H9 (cell line): ENCODE measurements at places on chromosomes 6 and 20. TPM values are rescaled to one million over a fixed set of nuclear protein-coding genes. Genes with fewer than 3 reads are reported as not detected.

The AKAP12 gene
- total RNA-seq, result 48.5 and 52.3 TPM in 2 replicates

DNA sequence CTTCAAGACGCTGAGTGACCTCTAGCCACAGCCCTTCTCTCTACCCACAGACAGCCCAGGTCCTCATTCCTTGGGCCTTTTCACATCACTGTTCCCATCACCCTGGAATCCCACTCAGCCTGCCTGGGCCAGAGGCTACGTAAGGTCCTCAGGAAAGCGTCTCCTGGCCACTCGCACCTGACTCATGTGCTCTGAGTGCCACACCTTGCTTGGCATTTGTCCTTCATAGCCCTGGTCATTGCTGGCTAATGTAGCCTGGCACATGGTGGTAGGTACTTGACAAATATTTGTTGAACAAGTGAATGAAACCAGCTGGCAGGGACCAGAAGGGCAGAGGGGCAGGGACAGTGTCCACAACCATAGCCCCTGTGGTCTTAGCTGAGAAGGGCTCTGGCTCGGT, 50.6 kb upstream of the FANCE start:
- H3K4me3 ChIP-seq, result no peak overlapping the region
- DNase-seq, result no peak
- peaks cover 5% of the 10 kb centered on the region; the same call in 1 of the 2 replicates for H3K36me3 ChIP-seq
- peaks cover 11% of the 10 kb centered on the region for H3K4me1 ChIP-seq

The GPSM3 gene
- total RNA-seq, result 11.8 and 12.0 TPM in 2 replicates

DNA sequence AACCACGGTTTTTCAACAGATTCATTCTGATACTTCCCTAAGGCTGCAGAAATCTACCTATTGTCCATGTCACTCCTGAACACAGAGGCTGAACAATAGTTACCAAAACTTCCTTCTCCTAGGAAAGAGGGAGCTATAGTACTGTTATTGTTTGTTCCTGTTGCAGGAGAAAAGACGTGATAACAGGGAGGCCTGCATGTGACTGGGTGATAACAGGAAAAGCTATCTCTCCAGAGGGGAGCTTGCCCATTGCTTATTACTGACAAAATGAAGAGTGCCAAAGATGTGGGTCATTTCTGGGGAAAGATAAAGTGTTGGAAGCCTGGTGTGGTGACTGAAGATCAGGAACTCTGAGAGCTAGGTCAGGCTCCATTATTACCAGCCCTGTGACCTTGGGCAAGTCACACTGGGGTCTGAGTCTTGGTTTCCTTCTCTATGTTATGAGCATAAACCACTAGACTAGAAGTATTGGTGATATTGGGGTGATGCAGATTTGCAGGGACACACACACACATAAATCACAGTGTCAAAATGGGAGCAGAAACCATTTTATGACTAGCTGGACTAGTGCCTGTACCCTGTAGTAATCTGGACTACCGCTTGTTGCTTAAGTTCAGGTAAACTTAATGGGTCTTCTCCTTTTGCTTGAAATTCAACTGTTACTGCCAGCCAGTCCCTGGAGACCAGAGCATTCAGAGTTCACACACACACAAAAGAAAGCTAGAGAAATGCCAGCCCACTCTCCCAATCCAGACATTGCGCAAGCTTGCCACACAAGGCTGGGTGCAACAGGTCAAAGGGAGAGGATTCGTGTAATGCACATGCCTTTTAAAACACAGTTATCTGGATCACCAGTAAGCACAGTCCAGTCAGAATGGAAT, 136.0 kb upstream of the CNR1 start:
- H3K4me3 ChIP-seq, result no peak overlapping the region
- H3K27ac ChIP-seq, result no peak overlapping the region
- no peaks in the 10 kb centered on the region for H3K36me3 ChIP-seq
- H3K27me3 ChIP-seq, result no peaks in the 10 kb centered on the region
- H3K4me1 ChIP-seq, result no peaks in the 10 kb centered on the region

GRCh38 chr6:27872642-27873020, 39.6 kb downstream of the OR2B2 start:
- H3K27me3 ChIP-seq, result no peaks in the 10 kb centered on the region
- H3K27ac ChIP-seq, result peak overlapping the region; percentile 95
- peak overlapping the region; percentile 79 for H3K4me3 ChIP-seq
- no peak for DNase-seq
- H3K36me3 ChIP-seq, result peaks cover 2% of the 10 kb centered on the region; the same call in 1 of the 3 replicates
- peaks cover 2% of the 10 kb centered on the region for H3K4me1 ChIP-seq

DNA sequence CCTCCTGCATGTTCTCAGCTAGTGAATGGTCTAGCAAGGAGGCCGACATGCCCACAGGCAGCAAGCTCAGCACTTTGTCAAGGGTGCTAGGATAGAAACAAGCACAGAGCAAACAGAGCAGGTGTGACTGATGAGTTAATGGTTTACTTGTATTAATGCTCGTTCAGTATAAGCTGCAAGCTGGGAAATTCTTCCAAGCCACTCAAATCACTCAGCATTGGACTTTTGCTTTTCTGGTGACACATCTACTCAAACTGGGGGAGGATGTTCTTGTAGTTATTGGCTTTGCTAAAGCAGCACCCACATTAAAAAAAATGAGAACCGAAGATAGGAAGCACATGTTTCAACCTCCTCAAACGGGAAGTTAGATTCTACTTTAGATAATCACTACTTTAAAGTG, 43.1 kb upstream of the NEDD9 start:
- H3K36me3 ChIP-seq, result no peaks in the 10 kb centered on the region
- H3K4me3 ChIP-seq, result no peak overlapping the region
- no peak for DNase-seq
- no peak overlapping the region for H3K27ac ChIP-seq
- H3K4me1 ChIP-seq, result peaks cover 14% of the 10 kb centered on the region; the same call in 1 of the 2 replicates

GRCh38 chr6:141492521-141493284, 640.0 kb upstream of the GJE1 start:
- H3K4me3 ChIP-seq, result no peak overlapping the region; the same call in 2 of the 3 replicates
- no peaks in the 10 kb centered on the region for H3K4me1 ChIP-seq
- H3K36me3 ChIP-seq, result peaks cover 26% of the 10 kb centered on the region
- no peak overlapping the region for H3K27ac ChIP-seq

- DNase-seq, result no peak
- H3K36me3 ChIP-seq, result no peaks in the 10 kb centered on the region
Measured at GRCh38 chr20:53384392-53384791, 209.2 kb downstream of the ZNF217 start.

- H3K4me1 ChIP-seq, result no peaks in the 10 kb centered on the region
- no peak for DNase-seq
- peaks cover 70% of the 10 kb centered on the region for H3K36me3 ChIP-seq
- H3K27me3 ChIP-seq, result no peaks in the 10 kb centered on the region
- H3K4me3 ChIP-seq, result no peak overlapping the region
Measured at GRCh38 chr6:160051390-160051789, 70.2 kb upstream of the SLC22A1 start.

DNA sequence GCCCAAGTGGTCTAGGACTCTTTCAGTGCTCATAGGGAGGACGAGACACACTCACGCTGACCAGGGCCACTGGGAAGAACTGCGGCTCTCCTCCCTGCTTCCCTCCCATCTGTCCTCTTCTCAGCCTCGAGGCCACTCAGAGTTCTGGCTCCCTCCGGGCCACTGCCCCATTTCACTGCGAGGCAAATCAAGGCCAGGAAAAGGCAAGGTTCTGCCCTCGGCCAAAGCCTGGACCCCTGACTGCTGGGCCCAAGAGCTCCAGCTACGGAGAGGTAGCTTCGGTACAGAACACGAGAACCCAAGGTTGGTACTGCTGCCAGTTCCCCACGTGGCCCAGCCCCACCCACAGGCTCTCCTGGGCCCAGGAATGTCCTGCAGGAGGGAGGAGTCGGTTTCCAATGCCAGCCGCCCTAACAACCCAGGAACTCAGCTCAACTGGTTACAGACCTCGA, 14.7 kb downstream of the PI16 start:
- no peak for DNase-seq
- peaks cover 36% of the 10 kb centered on the region for H3K36me3 ChIP-seq
- H3K4me3 ChIP-seq, result no peak overlapping the region
- no peak overlapping the region for H3K27ac ChIP-seq

The OPRM1 gene
- total RNA-seq, result not detected in 2 replicates

The ENPP4 gene
- 2.9 and 3.2 TPM in 2 replicates for total RNA-seq

- no peaks in the 10 kb centered on the region for H3K4me1 ChIP-seq
- no peak for DNase-seq
- peaks cover 5% of the 10 kb centered on the region for H3K36me3 ChIP-seq
Measured at GRCh38 chr6:104771258-104771832, 88.4 kb downstream of the HACE1 start.

DNA sequence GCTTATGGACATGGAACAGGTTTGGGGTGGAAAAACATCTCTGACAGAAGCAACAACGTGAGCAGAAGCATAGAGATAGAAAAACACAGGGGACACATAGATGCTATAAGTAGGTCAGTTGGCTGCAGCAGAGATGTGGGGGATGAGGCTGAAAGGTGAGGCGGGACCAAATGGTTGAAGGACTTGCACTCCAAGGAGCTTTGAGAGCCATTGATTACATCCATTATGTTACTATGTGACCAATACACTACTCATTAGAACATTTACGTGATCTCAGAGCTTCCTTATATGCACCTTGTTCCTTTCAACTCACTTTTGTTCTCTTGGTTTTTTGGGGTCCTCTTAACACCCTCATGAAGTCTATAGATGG, 47.9 kb upstream of the TTPAL start:
- H3K4me3 ChIP-seq, result no peak overlapping the region
- no peak for DNase-seq
- no peaks in the 10 kb centered on the region; the same call in 1 of the 2 replicates for H3K27me3 ChIP-seq
- H3K36me3 ChIP-seq, result no peaks in the 10 kb centered on the region

The PXDC1 gene
- 3.0 and 3.1 TPM in 2 replicates for total RNA-seq

DNA sequence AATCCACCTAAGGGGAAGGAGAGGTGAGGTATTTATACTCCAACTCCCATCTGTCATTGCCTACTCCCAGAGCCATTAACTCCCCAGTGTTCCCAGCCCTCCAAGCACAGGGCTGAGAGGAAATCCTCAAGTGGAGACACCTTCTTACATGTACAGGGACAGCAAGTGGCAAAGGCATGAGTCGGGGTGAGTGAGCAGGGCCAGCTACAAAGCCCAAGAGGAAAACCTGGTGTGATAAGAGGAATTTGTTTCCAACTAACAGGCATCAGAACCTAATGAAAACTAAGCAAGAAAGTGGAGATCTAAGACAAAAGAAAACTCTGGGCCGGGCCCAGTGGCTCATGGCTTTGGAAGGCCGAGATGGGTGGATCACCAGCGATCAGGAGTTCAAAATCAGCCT, 70.0 kb upstream of the SRSF6 start:
- H3K27ac ChIP-seq, result no peak overlapping the region
- DNase-seq, result no peak
- no peaks in the 10 kb centered on the region for H3K4me1 ChIP-seq
- no peaks in the 10 kb centered on the region for H3K27me3 ChIP-seq

DNA sequence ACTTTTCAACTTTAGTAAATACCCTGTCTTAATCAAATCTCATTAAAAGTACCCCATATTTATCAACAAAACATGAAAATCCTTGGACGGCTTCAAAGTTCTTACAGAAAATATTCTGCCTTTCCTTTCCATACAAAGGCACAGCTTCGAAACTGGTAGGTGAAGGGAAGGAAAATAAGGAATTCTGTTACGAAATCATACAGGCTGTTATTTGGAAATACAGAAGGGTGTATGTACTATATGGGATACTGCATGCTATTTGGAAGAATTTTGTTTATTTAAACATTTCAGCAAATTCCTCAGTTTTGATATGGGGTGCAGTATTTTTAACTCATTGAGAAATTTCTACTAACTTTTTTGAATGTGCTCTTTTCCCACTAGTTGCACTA, 138.4 kb upstream of the BTN3A2 start:
- H3K27me3 ChIP-seq, result no peaks in the 10 kb centered on the region
- DNase-seq, result no peak
- H3K4me1 ChIP-seq, result peaks cover 2% of the 10 kb centered on the region; the same call in 1 of the 2 replicates
- H3K4me3 ChIP-seq, result peak overlapping the region; percentile 52
- no peaks in the 10 kb centered on the region; the same call in 2 of the 3 replicates for H3K36me3 ChIP-seq
- no peak overlapping the region for H3K27ac ChIP-seq

- DNase-seq, result no peak
- H3K36me3 ChIP-seq, result peaks cover 6% of the 10 kb centered on the region
- H3K27ac ChIP-seq, result no peak overlapping the region
- H3K4me3 ChIP-seq, result no peak overlapping the region
- H3K4me1 ChIP-seq, result no peaks in the 10 kb centered on the region
Measured at GRCh38 chr6:41194386-41194785, 6.6 kb downstream of the TREML2 start.

DNA sequence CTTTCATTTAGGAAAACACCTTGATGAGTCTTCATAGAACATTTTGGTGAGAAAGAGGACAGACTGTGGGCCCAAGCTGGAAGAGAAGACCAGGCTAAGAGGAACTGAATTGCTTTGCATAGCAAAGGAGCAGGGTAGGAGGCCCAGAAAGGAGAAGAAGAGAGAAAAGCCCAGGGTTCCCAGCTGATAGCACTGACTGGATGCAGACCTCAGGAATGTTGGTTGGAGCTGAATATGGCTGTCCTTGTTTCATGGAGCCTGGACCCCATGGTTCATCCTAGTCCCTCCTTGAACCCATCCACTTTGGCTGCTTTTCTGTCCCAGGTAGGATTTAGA, 18.0 kb upstream of the ZFAND3 start:
- H3K36me3 ChIP-seq, result no peaks in the 10 kb centered on the region
- DNase-seq, result no peak
- no peaks in the 10 kb centered on the region for H3K4me1 ChIP-seq
- H3K27me3 ChIP-seq, result no peaks in the 10 kb centered on the region; the same call in 1 of the 2 replicates
- H3K4me3 ChIP-seq, result no peak overlapping the region
- no peak overlapping the region for H3K27ac ChIP-seq

- H3K4me1 ChIP-seq, result no peaks in the 10 kb centered on the region
- no peaks in the 10 kb centered on the region for H3K27me3 ChIP-seq
- H3K27ac ChIP-seq, result no peak overlapping the region
- DNase-seq, result no peak
- no peak overlapping the region for H3K4me3 ChIP-seq
- H3K36me3 ChIP-seq, result no peaks in the 10 kb centered on the region
Measured at GRCh38 chr6:162387718-162388382, 339.7 kb downstream of the PRKN start.

The RAET1L gene
- total RNA-seq, result not detected in 2 replicates

The RAB44 gene
- total RNA-seq, result 0.04 TPM in 1 of 2 replicates, not detected in the other
